GM23338 (cell line): ENCODE measurements at places on chromosomes 12 and 14. TPM values are rescaled to one million over a fixed set of nuclear protein-coding genes. Genes with fewer than 3 reads are reported as not detected.

KRT71 gene
- polyA plus RNA-seq = not detected in 2 replicates

SERPINA3 gene
- not detected in 2 replicates for polyA plus RNA-seq

ERBB3 gene
- 21.0 and 23.3 TPM in 2 replicates for polyA plus RNA-seq

MGP gene
- 0.60 TPM in 1 of 2 replicates, not detected in the other for polyA plus RNA-seq

ACOT4 gene
- polyA plus RNA-seq = 0.97 and 1.0 TPM in 2 replicates

MYH7 gene
- 0.05 TPM in 1 of 2 replicates, not detected in the other for polyA plus RNA-seq

CBLN3 gene
- 0.19 and 0.23 TPM in 2 replicates for polyA plus RNA-seq

REM2 gene
- 2.9 and 3.0 TPM in 2 replicates for polyA plus RNA-seq

ITGA7 gene
- polyA plus RNA-seq = 17.4 and 20.0 TPM in 2 replicates

METTL1 gene
- polyA plus RNA-seq = 39.5 and 47.0 TPM in 2 replicates

BRI3BP gene
- polyA plus RNA-seq = 5.8 and 7.5 TPM in 2 replicates

KLHL33 gene
- 0.09 and 0.15 TPM in 2 replicates for polyA plus RNA-seq

CELA1 gene
- not detected in 2 replicates for polyA plus RNA-seq

NFE2 gene
- polyA plus RNA-seq = 1.8 and 3.0 TPM in 2 replicates

CCER1 gene
- polyA plus RNA-seq = not detected in 2 replicates

WNT1 gene
- polyA plus RNA-seq = not detected in 2 replicates

ARMH4 gene
- polyA plus RNA-seq = 13.9 and 15.5 TPM in 2 replicates

ZBTB39 gene
- 5.5 and 6.6 TPM in 2 replicates for polyA plus RNA-seq

RNASE3 gene
- not detected in 2 replicates for polyA plus RNA-seq

RNASE7 gene
- not detected in 2 replicates for polyA plus RNA-seq

RERG gene
- 0.99 and 1.1 TPM in 2 replicates for polyA plus RNA-seq

EIF2S3B gene
- 0.24 and 0.56 TPM in 2 replicates for polyA plus RNA-seq

ST8SIA1 gene
- 2.1 and 2.5 TPM in 2 replicates for polyA plus RNA-seq

RAD51AP1 gene
- 112 and 119 TPM in 2 replicates for polyA plus RNA-seq

OR4Q3 gene
- polyA plus RNA-seq = not detected in 2 replicates

SPATS2 gene
- 54.0 and 61.0 TPM in 2 replicates for polyA plus RNA-seq
